ENCODE measurements at places on chromosomes 6 and 20. TPM values are rescaled to one million over a fixed set of nuclear protein-coding genes. Genes with fewer than 3 reads are reported as not detected.

- no peak for DNase-seq
Observed at GRCh38 chr20:35514371-35514932, 15.0 kb downstream of the C20orf173 start.

Gene PGC
- not detected for polyA plus RNA-seq

Gene EPPIN
- polyA plus RNA-seq, result 0.16 TPM

Gene NOTCH4
- 17.6 TPM for polyA plus RNA-seq

DNA sequence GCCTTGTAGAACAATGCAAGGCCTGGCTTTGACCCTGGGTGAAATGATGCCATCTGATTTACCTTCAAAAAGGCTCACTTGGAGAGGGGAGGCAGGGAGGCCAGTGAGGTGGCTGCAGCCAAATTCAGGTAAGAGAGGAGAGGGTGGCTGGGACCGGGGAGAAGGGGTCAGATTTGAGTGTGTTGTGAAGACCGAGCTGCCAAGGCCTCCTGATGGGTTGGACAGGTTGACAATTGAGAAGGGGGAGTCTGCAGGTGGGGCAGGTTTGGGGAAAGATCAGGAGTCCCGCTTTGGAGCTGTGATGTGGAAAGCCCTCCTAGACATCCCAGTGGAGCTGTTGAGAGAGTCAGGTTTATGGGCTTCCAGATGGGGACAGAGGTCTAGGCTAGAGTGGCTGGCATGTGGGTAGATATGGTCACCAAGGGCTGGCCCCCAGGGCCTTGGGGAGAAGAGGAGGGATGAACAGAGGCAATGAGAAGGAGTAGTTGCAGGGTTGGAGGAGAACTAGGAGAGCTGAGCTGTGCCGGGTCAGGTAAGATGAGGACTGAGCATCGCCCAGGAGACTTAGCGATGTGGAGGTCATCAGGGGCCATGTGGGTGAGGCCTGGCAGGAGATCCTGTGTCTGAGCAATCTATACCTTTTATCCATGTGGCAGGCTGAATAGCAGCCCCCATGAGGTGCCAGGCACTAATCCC, 70.5 kb upstream of the TOX2 start:
- DNase-seq, result no peak

DNA sequence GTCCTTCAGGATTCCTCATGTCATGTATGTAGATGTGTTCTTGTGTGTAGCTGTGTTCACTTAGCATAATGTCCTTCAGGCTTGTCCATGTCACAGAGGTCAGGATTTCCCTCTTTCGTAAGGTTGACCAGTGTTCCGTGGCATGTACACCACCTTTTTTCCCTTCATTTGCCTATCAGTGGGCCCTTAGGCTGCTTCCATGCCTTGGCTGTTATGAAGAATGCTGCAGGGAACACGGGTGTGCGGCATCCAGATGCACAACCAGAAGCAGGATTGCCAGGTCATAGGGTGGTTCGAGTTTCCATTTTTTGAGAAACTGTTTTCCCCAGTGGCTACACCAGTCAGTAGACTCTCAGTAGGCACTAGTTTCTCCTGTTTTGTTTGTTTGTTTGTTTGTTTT, 29.2 kb downstream of the SYNDIG1 start:
- DNase-seq, result no peak

DNA sequence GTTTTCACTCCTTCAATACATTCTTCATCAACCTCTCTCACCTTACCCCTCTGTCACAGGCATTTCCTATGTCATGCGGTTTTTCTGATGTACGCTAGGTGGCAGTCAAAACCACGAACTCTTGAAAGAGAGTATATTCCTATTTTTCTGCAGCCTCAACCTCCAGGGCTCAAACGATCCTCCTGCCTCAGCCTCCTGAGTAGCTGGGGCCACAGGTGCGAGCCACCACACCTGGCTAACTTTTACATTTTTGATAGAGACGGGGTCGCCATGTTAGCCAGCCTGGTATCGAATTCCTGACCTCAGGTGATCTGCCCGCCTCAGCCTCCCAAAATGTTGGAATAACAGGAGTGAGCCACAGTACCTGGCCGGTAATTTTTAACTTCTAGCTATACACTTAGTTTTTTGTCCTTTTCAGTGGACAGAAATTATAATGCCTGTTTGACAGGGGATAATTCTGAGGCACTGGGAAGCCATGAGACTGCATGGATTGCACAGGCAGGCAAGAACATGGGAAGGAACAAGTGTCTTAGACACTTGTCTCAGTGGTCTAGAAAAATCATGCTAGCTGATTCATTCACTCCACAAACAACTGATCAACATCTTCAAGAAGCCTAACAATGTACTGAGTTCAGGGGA, 22.5 kb upstream of the HFE start:
- DNase-seq, result peak; percentile 38

Gene ZNF292
- 22.4 TPM for polyA plus RNA-seq

Gene GNMT
- polyA plus RNA-seq, result 0.64 TPM

Gene SCRT2
- not detected for polyA plus RNA-seq

DNA sequence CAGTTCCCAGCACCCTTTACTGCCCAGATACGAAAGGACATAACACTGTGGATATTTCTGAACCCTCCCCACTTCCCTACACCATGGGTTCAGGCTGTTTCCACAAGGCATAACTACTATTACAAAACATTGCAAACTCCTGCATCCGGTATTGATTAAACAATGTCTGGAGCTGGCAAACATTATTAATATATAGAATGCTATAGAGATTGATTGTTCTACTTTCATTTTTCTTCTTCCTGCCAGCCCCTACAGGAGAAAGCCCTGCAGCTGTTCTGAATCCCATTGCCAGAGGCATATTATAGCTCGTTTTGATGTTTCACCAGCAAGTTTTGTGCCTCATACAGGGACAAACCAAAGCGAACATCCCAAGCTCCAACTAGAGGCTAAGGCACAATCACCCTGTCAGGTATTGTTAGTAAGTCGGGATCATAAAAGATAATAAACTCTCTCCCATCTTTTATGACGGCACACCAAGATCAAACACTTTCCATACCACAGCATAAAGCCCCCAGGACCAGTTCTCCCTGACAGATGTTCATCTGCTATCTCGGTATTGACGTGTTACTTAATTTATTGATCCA, 331.1 kb upstream of the NT5E start:
- DNase-seq, result peak; percentile 79

- DNase-seq, result no peak
Observed at GRCh38 chr6:42394881-42395620, 56.7 kb downstream of the TRERF1 start.

Gene LCA5
- 4.9 TPM for polyA plus RNA-seq

DNA sequence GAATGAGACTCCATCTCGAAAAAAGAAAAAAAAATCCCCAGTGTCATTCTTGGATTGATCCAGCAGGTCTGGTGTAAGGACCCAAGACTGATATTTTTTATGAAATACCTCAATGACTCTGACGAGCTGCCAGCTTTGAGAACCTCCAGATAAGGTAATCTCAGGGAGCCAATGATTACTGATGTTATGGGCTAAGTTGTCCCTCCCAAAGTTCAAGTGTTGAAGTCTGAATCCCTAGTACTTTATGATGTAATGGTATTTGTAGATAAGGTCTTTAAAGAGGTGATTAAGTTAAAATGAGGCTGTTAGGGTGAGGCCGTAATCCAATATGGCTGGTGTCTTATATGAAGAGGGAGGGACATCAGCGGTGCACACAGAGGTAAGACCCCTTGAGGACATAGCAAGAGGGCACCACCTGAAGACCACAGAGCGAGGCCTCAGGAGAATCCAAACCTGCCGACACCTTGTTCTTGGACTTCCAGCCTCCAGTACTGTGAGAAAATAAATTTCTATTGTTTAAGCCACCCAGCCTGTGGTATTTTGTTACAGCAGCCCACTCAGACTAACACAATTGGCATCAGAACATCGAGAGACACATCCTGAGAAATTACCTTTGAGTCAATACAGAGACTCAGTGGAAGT, 19.7 kb upstream of the DDO start:
- DNase-seq, result no peak

- no peak for DNase-seq
Observed at GRCh38 chr6:149094934-149095351, 222.6 kb upstream of the TAB2 start.

Gene ENPP4
- 33.7 TPM for polyA plus RNA-seq

Data from muscle of back (tissue), 13 donors.